GM12892 (cell line): ENCODE measurements at places on chromosomes 12 and 14.

- no peak for DNase-seq
These were observed 96.8 kb downstream of the TTLL5 start for GRCh38 chr14:75757644-75758402.

DNA sequence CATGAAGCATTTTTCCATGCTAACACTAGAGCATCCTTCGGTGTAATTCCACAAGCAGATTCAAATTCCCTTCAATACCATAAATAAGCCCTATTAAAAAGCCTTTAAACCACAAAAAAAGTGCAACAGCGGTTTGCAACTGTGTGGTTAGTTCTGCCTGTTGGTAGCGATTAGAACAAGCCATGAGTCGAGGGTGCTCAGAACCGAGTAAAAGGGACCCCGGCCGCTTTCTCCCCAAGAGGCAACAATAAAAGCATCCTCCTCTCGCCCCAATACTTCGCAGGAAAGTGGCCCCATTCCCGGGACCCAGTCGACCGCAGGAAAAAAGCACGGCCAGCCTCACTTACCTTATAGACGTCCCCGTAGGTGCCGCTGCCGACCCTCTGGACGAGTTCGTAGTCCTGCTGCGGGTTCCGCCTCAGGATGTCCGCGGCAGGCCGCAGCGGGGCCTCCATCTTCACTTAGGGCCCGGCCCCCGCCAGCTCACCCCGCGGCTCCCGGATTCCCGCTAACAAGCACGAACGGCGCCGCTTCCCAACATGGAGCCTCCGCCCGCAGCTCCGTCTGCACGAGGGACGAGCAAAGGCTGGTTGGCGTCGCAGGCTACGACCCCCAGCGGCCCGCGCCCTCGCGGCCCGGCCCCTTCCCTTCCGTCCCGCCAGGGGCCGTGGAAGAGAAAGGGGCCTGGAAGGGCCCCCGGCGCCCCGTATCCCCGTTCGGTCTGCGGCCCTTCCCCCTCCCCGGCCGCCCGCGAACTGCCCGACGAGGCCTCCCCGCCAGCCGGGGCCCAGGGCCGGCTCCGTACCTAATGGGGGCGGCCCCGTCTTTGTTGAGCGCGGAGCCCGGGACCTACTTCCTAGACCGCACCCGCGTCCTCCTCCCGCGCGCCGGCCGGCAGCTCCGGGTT lies 521 bp downstream of the MAP4K5 start:
- no peak for DNase-seq

- peak; percentile 72 for DNase-seq
These were observed at the start of gene CSRP2 for GRCh38 chr12:76878899-76879709. Gene CSRP2, minus strand, starts transcription at chr12:76879019. Its CDS starts 12,759 bp downstream, at chr12:76866260.

- no peak for DNase-seq
These were observed 5.1 kb upstream of the CNIH1 start for GRCh38 chr14:54446161-54446693.

GRCh38 chr12:86389949-86390348 lies 133.8 kb upstream of the MGAT4C start:
- no peak for DNase-seq

GRCh38 chr12:30074916-30075315 lies 291.2 kb upstream of the TMTC1 start:
- no peak for DNase-seq

DNA sequence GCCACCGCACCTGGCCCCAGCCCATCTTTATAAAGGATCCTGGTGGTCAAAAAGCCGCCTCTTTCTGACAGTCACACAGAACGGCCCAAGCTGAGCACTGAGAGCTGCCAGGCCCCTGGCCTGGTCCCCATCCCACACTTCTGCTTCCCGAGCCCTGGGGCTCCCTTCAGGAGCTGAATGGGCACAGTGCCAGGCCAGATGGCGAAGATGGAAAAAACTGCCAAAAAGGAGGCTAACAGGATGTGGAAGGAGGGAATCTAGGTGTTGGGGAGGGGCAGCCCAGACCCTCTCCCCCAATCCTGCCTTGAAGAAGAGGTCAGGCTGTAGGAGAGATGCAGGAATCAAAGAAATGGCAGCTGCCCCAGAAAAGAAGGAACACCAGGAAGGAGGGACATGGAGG lies 5.0 kb downstream of the LPAR5 start:
- no peak for DNase-seq

DNA sequence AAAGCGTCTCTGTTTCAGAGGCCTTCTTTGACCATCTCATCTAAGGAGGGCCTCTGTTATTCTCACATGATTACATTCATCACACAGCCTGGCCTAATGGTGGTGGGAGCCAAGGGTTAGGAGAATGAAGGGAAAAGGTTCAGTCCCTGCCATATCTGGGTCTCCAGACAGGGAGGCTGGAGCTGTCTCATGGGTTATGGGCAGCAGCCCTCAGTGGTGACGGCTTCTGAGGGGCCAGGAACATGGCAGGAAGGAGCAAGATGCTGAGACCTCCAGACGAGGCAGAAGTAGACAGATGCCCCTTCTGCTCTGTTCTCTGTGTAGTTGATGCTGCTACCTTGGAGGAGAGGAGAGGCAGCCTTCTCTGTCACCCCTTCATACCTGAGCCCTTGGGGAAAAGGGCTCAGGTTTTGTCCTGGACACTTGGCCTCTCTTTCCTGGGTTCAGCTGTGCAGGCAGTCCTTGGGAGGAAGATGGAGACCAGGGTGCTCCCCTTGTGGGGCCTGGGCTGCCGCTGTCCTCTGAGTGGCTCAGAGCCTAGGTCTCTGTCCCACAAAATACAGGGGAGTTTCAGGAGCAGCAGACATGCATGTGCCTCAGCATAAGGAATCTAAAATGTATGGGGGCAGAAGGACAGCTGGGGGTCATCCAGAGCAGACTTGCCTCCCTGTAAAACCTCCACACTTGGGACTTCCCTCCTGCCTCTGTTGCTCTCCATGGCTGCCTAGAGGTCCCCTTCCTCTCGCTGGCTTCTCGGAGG lies 3.6 kb downstream of the IFI27L2 start:
- no peak for DNase-seq

DNA sequence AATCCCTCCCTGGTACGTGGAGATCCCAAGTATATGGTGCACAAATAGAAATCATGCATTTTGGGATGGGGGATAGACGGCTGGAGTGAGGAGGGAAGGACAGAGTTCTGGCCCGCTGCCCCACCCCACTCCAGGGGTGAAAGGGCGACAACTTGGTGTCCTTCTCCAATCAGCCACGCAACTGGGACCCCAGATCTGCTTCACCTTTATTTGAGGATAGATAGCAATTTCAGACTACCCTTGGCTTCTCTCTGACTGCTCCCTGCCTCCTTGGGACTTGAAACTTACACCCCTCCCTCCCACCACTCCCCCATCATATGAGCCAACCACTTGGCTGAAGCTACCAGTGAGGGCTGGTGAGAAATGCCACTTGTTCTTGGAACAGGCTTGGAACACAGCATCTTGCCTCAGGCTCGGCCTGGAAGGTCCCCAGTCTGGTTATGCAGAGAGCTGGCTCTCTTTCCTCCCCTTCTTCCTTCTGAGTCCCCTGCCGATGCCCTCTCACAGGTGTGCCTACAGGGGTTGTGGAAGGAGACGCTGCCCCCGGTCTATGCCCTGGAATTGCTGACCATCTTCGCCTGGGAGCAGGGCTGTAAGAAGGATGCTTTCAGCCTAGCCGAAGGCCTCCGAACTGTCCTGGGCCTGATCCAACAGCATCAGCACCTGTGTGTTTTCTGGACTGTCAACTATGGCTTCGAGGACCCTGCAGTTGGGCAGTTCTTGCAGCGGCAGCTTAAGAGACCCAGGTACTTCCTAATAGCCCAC lies 8.1 kb downstream of the OAS3 start:
- DNase-seq = no peak

DNA sequence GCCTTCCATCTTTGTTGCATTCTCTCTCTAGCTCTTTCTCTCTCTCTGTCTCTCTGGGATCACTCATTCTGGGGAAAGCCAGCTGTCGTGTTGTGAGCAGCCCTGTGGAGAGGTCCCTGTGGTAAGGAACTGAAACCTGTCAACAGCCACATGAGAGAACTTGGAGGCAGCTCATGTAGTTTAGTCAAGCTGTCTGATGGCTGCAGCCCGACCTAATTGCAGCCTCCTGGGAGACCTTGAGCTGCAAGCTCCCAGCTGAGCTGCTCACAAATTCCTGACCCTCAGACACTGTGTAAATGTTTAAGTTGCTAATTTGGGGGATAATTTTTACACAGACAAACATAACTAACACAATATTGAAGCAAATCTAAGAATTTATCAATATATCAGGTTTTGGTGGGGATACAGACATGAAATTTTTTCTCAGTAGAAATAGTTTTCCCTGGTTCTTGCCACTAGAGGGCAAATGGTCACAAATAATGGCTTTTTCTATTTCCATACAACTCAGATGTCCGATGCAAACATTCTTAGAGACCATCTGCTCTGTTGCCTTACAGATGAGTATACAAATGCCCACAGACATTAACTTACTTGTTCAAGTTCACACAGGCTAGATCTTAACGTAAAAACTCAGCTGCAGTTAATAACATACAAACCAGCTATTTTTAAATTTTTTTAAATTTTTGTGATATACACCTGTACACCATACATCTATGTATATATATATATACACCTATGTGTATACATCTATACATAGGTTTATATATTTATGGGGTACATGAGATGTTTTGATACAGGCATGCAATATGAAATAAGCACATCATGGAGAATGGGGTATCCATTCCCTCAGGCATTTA lies 15.5 kb upstream of the KRR1 start:
- DNase-seq = peak; percentile 13

GRCh38 chr12:122610207-122610606 lies 83.2 kb downstream of the KNTC1 start:
- DNase-seq = no peak

DNA sequence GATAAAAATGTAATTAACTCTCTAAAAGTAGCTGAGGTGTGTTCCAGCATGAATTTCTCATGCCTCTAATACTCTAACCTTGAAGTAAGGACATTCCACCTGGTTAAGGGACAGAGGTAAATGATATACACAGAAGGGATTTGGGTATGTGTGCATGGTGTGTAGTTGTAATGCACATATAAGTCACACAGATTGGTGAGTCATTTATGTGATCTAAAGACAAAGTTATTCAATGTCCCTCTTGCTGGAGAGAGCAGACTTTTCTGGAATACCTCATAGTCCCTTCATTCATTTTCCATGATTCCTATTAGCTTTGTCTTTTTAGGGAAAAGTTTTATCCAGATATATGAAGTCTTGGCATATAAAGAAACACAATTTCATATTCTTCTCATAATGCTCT lies 234.9 kb downstream of the SNAPC1 start:
- no peak for DNase-seq

DNA sequence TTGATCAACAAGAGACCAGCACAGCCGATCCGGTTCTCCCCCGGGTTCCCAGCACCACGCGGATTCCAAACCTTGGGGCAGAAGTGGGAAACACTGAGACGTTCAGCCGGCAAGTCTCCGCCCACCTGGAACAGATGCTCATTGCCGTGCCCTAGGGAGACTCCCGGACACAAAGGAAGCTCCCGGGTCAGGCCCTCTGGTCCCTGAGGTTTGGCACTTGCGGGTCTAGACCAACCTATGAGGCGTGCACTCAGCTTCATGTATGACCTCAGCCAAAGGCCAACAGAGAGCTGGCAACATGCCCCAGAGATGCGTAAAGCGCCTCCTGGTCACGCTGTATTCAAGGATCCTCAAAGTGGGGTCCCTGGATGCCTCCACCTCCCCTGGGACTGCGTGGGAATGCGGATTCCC lies 2.5 kb downstream of the RIMBP2 start:
- DNase-seq = no peak
